ENCODE measurements at places on chromosomes 13 and 19.

DNA sequence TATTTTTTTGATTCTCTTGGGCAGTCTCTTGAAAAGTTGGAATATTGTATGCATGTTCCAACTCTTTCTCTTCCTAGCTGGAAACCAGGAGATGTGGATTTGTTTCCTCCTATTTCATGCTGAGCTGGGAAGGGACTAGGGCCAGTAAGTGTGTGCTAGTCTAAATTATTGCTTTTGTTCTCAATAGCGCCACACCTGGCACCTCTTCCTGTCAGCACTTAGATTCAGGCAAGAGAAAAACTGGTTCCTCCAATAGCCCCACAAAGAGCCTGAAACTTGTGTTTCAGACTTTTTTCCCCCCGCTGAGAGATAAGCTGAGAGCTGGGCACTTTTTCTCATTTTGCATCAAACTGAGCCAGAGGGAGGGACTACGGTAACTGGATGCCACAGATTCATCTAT is 353.4 kb downstream of the OLFM4 start:
- no peak for DNase-seq

DNA sequence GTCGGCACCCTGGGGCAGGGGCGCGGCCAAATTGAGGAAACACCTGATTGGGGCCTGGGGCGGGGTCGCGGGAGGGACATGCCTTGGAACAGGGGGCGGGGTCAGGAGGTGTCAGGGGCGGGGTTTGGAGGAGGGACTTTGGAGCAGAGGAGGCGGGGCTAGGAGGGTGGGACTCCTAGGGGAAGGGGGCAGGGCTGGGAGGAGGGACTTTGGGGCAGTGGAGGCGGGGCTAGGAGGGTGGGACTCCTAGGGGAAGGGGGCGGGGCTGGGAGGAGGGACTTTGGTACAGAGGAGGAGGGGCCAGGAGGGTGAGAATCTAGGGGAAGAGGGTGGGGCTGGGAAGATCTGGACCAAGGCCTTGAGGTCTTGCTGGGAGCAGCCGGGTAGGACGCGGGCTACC is 21.9 kb downstream of the GRIN2D start:
- peak; percentile 59 for DNase-seq

GRCh38 chr19:43700395-43701000 is 15.4 kb upstream of the IRGC start:
- no peak for DNase-seq

DNA sequence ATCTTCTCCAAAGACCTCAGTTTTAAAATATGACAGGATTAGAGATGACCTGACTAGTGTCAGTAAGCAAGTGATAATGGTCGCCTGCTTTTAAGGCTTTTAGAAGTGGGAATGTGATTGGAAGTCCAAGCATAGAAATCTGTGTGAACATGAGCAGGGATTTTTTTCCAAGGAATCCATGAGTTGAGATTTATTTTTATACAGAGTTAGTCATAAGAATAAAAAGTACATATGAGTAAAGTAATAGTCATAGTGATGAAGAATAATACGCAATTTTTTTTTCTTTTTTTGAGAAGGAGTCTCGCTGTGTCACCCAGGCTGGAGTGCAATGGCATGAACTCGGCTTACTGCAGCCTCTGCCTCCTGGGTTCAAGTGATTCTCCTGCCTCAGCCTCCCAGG is 1.6 kb downstream of the ZNF546 start:
- no peak for DNase-seq

DNA sequence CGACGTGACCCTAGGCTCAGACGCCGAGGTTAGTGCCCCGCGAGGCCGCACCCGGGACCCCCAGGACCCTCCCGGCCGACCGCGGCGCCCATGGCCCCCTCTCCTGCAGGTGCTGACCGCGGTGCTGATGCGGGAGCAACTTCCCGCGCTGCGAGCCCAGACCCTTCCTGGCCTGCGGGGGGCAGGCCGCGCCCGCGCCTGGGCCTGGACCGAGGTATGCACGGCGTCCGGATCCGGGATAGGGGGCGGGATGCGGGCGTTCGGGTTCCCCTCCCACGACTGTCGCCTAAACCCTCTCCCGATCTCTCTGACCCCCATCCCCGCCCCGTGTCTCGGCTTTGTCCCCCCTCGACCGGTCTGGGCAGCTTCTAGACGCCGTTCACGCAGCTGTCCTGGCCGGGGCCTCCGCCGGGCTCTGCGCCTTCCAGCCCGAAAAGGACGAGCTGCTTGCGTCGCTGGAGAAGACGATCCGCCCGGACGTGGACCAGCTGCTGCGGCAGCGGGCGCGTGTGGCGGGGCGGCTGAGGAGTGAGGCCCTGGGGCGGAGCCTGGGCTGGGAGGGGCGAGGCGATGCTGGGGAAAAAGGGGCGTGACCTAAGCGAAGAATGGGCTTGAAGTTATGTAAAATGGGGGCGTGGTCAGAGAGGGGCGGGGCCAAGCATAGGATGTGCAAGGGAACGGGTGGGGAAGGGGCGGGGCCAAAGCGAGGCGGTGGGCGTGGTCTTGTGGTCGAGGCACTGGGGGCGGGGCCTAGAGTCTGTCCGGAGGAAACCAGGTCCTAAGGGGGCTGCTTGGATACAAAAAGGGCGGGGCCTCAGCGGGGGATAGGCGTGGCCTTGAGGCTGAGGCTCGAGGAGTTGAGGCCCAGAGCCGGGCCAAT is 16.0 kb upstream of the COLGALT1 start:
- DNase-seq: peak; percentile 98

DNA sequence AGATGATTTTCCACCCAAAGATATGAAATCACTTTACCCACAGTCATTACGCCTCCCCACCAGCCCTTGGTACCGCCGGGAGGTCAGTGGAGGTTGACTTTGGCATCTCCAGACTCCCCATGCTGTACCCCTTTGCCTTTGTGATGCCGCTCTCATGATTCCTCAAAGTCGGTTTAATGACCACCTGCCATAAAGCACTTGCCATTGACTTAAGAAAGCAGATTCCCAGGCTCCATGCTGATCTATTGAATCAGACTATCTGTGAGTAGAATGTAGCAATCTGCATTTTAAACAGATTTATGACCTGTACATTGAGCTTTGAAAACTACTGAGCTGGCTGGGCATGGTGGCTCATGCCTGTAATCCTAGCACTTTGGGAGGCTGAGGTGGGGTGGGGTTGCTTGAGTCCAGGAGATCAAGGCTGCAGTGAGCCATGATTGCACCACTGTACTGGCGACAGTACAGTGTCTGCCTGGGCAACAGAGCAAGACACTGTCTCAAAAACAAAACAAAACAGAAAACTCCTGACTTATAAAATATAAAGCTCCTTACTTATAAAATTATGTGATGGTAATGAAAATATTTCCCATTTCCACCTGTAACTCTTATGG is 235.2 kb downstream of the KLF5 start:
- no peak for DNase-seq

- no peak for DNase-seq
Measured at GRCh38 chr13:39496506-39496905, 106.5 kb downstream of the LHFPL6 start.

DNA sequence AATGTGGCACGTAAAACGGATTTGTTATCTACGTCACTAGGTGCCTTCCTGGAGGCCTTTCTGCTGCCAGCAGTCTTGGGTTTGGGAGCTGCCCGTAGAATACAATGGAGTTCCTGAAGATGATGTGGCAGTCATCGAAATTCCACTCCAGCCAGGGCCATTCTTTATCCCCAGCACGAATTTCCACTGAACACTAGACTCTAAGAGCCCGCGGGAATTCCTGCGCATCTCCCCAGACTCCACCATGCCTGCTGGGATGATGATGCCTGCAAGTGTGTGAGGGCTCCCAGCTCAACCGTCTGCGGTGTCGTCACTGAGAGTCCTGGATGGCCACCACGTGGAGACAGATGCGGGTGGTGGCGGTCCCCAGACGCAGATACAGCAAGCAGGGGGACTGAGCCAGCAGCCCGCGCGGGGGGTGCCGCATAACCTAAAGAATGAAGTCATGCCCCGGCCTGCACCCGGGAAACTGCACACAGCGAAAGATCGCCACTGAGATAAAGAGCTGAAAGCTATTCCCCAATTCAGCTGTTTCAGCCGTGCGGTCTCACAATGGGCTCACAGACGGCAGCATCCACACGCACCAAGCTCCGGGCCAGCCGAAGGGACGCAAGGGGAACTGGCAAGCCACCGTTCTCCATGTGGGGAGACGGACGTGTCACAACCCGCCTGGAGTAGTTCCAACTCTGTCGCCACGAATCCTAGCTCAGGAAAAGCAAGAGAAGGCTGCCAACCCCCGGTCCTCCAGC is 41.1 kb downstream of the COL4A1 start:
- DNase-seq: no peak

DNA sequence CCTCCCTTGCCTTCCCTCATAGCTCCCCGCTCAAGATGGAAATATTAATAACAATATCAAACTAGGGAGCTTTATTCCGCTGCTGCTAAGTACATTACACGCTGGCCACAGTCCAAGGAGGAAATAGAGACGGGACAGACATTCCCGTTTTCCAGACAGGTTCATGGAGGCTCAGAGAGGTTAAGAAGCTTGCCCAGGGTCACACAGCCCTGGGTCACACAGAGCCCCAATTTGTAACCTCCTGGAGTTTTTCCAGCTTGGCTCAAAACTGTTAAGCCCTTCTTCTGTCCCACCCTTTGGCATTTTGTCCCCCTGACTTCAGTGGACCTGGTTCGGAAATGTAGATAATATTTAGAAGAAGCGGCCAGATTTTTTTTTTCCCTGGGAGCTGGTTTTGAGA is 2.0 kb downstream of the BICRA start:
- no peak for DNase-seq

DNA sequence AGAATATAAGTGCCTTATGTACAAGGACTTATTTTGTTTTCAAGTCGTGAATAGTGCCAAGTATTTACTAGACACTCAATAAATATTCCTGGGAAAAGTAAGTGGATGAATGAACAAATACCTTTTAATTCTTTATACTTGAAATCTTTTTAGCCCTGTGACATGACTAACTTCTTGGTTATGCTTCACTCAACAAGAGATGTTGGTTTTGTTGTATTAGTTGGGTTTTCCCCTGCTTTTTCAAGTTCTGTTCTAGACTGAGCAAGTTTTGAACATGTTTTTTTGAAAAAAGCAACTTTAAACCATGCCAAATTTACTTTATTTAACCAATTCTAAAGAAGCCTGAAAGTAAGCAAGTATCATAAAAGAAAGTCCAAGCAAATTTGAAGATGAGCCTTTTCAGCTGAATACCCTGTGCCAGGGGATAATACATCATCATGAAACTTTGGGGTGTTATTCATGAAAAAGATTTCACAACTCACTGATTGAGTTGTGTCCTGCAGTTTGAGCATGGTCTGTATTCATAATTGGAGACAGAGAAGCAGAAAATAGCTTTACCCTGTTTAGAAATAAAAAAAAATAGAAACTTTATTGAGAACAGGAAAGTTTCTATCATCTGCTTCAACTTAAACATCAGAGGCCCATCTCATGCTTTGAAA is 11.1 kb downstream of the LMO7 start:
- no peak for DNase-seq

- no peak for DNase-seq
Measured at GRCh38 chr19:35843676-35844481, 8.4 kb downstream of the NPHS1 start.

DNA sequence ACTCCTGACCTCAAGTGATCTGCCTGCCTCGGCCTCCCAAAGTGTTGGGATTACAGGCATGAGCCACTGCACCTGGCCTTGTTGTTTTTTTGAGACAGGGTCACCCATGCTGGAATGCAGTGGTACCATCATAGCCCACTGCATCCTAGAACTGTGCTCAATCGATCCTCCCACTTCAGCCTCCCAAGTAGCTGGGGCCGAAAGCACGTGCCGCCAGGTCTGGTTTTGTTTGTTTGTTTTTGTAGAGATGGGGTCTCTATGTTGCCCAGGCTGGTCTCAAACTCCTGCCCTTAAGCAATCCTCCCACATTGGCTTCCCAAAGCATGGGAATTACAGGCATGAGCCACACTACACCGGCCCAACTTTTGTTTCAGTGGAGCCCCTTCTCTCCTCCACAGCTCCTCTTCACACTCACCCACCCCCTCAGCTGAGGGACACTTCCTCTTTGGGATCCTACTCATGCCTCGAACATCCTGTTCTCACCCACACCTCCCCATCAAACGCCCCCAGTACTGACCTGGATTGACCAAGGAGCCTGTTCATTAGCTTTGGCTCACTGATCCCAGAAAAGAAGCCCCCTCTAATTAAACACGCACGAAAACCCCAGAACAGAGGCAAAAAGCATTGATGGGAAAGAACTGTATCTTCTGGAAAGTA is 12.8 kb upstream of the CERS4 start:
- DNase-seq: peak; percentile 45

DNA sequence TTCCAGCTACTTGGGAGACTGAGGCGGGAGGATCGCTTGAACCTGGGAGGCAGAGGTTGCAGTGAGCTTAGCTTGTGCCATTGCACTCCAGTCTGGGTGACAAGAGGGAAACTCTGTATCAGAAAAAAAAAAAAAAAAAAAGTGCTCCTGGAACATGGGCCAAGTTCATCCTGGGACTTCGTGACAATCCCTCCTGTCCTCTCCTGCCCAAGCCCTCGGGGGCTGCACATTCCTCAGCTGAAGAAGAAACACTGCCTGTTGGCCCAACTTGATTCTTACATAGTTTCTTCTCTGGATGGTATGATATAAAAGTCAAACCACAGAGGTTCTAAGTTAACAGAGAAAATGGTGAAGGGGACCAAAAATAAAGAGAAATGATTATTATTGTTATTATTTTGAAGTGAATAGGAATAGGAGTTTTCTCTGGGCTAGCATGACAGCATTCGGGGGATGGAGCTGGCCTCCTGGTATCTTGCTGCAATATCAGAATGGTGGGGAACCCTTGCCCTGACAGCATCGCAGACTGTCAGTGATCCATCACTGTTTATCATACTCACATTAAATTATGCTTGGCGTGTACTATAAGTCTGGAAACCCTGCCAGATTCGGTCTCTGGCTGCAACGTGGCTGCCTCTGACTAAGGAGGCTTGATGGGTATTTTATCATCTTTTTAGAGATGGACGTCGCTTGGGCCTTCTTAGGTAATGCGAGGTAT is 113.7 kb upstream of the OXGR1 start:
- DNase-seq: no peak

- no peak for DNase-seq
Measured at GRCh38 chr13:46085737-46086136, 19.1 kb downstream of the CPB2 start.

GRCh38 chr13:71877256-71877653 is 10.3 kb upstream of the DACH1 start:
- no peak for DNase-seq

DNA sequence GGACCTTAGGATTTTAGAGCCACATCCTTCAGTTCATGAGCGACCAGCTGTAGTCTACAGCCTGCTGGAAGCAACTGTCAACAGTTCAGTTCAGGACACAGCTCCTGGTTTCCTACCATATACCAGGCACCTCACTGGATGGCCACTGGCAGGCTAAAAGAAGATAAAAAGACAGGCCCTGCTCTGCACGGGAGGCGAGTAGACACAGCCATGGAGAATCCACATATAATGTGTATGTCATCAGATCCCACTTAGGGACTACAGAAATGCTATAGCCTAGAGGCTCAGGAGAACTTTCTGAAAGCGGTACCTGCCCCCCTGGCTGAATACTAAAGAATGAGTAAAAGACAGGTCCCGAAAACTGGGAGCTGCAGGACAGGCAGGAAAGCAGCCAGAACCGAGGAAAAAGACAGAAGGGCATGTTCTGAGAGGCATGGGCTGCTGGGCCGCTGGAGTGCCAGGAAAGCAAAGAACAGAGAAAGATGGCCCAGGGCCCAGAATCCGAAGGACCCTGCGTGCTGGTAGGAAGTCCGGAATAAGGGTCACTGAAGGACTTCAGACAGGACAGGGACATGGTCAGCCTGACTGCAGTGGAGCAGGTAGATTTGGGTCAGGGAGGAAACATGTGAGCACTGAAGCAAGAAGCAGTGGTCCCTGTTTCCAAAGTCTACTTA is 23.5 kb downstream of the DZIP1 start:
- DNase-seq: no peak

GRCh38 chr19:33273065-33273736 is 29.1 kb downstream of the CEBPA start:
- DNase-seq: no peak

- DNase-seq: no peak
Measured at GRCh38 chr13:110425444-110425780, 118.3 kb downstream of the COL4A2 start.
